ENCODE measurements at places on chromosomes 3 and 15.

DNA sequence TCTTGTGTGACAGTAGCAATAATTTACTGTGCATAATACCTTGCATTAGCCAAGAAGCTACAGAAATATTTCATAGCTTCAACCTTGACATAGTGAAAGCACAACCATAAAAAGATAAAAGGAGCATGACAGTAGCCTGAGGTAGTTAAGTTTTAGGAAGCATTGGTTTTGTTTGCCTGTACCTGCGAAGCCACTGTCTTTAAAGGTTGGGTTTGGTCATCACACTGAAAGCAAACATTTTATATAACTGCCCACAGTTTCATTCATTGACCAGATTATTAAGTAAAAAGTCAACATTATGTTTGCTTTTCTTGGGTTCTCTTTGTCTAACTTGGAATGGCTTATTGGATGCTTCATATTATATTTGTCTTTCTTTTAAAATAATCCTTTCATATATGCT, 450.1 kb upstream of the IL12A start:
- no peak for DNase-seq

GRCh38 chr3:70726096-70726938, 413.9 kb upstream of the MDFIC2 start:
- no peak for DNase-seq

GRCh38 chr15:74027688-74028087, 33.2 kb downstream of the PML start:
- no peak for DNase-seq

DNA sequence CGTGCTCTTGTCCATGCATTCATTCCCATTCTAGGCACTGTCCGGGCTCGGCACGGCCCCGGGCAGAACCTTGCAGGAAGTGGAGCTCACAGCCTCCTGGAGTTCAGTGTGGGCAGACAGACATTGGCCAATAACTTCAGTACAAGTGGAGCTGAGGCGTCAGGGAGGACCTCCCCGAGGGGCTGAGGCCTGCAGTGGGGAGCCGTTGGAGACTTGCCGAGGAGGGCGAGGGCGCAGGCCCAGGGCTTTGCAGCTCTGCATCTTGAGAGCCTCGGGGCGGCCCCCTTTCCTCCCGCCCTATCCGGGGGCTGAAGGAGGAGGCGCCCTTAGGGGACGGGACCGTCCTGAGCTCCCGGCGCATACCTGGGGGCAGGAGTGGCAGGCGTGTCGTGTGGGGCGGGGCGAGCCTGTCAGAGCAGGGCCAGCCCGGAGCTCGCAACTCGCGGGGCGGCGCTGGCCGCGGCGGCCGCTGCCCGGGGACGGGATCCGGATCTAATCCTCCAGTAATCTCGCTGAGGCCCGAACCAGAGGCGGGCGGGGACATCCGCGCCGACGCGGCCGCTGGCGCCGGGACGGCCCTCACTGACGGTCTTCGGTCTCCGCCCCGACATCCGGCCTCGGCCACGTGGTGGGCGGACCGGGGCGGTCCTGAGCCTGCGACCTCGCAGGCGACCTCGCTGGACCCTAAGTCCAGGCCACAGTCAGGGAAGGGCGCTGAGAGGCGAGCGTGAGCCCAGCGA, at the start of gene ACY1:
Gene ACY1, plus strand, starts transcription at position 698 of the 740 bp plus-strand sequence. CDS start 530 bp downstream, outside the sequence.
- no peak for DNase-seq

GRCh38 chr3:130870423-130870822, 23.5 kb upstream of the ATP2C1 start:
- DNase-seq, result no peak

DNA sequence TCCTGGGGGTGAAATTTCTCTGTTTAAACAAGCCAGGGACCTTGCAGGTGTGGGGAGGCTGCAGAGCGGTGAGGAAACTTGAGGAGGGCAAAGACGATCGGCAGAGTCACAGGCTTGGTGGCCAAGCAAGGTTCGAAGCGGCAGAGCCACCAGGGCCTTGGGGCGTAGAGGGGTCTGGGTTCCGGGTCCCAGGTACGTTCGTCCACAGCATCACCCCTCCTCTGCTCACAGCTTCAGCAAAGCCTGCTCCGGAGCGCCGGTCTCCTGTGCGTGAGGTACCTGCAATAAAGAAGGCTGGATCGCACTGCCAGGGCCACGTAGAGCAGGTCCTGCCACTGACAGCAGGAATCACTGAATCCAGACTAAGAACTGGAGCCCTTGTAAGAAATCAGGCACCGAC, 66.8 kb upstream of the PCSK6 start:
- DNase-seq, result no peak

DNA sequence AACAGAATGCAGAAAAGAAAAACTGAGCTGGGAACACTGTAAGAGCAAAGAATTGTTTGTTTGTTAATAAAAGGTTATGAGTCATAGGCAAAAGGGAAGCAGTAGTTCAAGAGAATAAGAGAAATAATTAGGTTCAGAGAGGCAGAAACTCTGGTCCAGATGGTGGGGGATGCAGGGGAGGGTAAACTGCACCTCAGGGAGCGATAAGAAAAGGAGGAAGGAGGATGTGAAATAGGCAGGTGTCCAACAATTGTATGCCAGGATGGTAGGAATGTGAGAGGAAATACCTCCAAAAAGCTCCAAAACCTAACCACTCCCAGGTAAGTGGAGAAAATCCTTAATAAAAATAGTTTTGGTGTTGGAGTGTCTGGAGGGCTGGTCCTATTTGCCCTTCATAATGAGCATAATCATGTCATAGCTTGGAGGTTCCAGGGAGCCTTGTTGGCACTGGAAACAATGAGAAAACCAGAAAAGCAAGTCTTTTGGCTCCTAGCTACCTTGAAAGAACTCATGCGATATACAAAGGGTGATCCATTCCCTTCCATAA, 405.4 kb upstream of the TBL1XR1 start:
- no peak for DNase-seq
